ENCODE measurements at places on chromosomes 7 and 10.

DNA sequence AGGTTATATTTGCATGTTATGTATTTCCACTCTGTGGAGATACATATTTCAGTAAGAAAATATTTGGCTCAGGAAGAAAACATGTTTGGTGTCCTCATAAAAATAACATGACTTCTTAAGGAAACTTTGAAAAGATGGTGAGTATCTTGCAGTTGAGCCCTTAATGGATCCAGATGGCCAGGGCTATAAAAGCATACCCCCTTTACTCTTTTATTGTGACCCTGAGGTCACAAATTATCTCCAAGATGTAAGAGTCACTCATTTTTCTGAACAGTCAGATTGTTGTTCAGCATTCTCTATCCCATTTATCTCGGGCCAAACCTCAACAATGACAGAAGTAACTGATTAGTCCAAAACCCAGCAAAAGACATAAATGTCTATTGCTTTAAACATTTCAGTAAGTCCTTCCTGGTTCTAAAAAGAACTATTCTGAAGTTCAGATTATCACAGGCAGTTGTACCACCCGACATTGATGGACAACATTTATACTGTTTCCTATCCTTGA lies 539.4 kb downstream of the PARD3 start:
- DNase-seq: no peak

DNA sequence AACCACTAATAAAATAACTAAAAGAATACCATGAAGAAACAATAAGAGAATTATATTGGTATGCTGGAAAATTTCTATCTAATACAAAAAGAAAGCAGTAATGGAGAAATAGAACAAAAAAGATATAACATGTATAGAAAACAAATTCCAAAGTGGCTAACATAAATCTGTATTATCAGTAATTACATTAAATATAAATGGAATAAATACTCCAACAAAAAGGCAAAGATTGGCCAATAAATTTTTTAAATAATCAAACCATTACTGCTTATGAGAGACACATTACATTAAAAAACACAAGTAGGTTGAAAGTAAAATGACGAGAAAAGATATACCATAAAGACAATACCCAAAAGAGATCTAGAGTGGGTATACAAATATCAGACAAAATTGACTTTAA lies 90.0 kb downstream of the ARHGAP22 start:
- no peak for DNase-seq

DNA sequence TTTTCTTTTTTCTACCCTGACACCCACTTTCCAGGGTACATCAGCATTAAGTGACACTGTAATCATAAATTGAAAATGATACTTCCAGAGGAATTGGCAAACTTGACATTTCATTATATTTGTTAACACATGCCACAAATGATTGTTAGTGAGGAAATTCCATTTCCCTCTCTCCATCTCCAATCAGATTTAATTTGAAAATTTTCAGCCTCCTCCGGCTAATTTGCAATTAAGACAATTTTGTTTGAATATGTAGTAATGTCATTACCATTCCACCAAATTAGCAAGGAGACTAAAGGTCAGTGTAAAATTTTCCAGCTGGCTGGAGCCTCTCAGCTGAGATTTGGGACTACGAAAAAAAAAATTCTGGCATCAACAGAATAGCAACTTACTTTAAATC lies 242.7 kb downstream of the FOXP2 start:
- DNase-seq: no peak

- peak; percentile 65 for DNase-seq
Observed at GRCh38 chr10:103278862-103279298, 1.9 kb downstream of the INA start.

- DNase-seq: no peak
Observed at GRCh38 chr7:54581511-54581910, 39.3 kb downstream of the VSTM2A start.

DNA sequence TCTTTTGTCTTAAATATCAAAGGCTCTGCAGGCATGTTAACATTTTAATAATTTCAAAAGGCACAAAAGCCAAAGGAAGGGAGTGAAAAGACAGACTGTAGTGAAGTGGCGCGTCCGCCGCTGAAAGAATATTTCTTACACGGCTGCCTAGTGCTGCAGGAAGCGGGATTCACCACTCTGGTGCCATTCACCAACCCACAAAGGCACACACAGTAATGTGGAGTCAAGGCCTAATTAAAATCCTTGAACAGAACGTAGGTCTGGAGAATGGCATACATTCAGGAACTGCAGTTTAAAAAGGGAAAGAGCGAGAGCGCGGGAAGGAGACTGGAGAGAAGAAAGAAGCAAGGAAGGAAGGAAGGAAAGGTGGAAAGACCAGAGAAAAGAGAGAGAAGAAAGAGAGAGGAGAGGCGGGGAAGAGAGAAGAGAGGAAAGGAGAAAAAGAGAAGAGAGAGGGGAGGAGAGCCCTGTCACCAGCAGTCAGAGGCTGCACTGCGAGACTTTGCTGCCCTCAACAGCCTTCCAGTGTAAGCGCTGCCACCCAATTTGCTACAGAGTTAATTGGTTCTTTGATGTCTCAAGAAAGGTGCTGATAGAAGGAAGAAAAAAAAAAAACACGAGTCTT lies 554.0 kb downstream of the MDFIC start:
- DNase-seq: no peak

DNA sequence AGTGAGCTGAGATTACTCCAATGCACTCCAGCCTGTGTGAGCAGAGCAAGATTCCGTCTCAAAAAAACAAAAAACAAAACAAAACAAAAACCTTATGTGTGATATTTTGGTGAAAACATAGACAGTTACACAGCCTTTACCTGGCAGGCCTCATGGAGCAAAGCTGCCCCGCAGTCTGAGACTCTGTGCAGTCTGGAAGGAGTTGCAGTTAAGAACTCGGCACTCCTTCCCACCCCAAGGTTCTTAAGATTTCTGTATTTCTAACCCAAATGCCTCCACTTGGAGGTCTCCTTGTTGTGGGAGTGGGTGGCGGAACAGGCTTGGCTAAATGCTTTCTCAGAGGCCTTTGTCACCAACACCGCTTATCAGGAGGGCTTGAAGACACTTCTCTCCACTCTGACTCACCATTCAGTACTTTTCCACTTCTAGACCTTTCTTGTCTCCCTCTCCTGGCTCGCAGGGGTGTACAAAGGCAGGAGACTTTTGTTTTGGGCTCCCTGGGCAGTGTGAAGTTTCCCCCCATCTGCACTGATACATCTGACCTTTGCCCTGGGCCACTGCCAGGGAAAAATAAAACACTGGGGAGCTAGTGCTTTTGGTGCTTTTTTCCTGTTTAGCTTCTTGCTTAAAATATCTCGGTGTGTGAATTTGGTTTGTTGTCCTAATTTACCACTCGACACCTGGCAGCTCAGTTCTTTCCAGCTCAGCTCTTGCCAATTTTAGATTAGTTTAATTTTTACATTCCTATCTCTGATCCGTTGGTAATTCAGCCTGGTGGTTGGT lies 51.3 kb upstream of the MAGI2 start:
- no peak for DNase-seq

- no peak for DNase-seq
Observed at GRCh38 chr7:55565681-55566080, 6.6 kb downstream of the VOPP1 start.

DNA sequence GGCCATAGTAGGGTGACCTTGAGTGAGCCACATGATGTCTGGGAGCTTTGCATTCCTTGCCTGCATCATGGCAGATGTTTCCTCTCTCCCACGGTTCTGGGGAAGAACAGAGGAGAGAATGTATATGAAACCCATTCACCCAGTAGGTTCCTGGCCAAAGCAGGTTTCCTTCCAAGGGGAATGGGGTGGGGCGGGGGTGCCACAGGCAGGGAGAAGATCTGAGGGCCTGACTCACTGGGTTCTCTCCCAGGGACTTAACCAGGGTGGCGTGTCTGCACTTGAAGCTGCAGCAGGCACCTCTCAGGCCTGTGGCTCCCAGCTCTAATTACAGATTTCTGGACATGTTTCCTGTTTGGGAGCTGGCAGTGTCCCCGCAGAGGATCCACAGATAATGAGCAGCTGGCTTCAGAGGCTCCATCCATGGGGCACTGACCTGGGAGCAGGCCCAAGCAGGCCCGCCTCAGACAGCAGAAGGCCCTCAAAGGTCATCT lies 50.2 kb upstream of the ZMIZ1 start:
- DNase-seq: no peak

DNA sequence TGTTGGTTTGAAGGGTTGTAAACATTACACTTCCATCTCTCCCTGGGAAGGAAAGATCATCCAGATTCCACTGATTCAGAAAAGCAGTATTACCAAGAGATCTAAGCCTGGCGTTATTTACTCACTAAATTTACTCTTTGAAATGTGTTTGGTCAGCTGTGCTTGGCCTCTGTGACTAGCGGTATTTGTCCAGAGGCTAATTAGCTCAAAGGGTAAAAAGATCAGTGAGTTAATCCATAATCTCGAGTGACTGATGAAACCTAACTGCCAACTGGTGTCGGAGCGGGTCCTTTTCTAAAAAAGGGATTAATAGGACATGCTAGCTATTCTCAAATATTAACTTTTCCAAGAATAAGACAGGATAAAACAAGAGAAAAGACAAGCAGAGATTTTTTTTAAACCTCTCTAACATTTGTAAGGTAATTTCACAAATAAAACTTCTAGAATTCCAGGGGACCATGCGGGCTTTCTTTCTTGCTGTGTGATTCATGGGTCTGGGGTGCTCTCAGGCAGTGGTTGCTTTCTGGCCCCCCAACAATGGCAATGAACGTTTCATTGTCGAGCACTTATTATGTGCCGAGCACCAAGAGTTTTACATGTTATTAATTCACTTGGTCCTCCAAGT lies 247.3 kb upstream of the AOAH start:
- no peak for DNase-seq

DNA sequence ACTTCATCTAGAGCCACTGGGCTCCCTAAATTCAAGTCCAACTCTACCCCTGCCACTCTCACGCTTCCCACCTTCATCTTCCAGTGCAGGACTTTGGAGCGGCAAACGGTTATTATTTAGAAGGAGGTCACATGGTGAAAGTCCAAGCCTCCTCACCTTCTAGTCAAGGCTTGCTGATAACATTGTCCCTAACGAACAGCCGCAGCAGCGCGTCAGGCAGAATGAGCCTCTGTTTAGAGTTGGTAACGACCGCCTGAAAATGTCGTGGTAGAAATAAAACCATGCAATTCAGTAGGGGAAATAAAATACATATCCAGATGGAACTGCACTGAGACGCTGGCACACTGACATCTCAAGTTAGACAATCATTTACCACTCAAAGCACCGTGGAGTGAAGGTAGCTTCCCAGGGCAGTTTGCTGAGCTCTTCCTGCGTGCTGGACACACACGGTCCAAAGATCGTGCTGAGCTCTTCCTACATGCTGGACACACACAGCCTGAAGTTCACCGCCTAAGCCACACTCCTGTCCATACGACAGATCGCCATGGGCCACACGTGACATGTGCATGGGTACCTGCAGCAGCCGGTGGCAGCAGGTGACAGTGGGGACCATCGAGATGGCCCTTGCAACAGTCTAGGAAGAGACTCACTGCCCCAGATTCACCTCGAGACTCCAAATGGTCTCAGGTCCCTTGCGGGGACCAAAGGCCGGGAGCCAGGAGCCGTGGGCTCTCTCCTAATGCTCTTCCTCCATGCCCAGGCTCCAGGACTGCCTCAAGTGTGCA lies 323.5 kb downstream of the PTPRN2 start:
- DNase-seq: no peak

- DNase-seq: peak; percentile 35
Observed at GRCh38 chr7:151012911-151013347, 11.4 kb downstream of the ATG9B start.

DNA sequence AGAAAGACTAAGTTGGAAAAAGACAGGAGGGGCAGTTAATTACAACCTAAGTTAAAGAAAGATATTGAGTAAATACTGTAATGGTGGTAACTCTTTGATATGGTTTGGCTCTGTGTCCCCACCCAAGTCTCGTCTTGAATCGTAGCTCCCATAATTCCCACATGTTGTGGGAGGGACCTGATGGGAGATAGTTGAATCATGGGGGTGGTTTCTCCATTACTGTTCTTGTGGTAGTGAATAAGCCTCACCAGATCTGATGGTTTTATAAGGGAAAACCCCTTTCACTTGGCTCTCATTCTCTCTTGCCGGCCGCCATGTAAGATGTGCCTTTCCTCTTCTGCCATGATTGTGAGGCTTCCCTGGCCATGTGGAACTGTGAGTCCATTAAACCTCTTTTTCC lies 143.8 kb downstream of the GRK5 start:
- no peak for DNase-seq

GRCh38 chr7:105896407-105896911 lies 20.1 kb upstream of the ATXN7L1 start:
- DNase-seq: no peak

GRCh38 chr7:41826641-41827040 lies 123.8 kb upstream of the INHBA start:
- no peak for DNase-seq

DNA sequence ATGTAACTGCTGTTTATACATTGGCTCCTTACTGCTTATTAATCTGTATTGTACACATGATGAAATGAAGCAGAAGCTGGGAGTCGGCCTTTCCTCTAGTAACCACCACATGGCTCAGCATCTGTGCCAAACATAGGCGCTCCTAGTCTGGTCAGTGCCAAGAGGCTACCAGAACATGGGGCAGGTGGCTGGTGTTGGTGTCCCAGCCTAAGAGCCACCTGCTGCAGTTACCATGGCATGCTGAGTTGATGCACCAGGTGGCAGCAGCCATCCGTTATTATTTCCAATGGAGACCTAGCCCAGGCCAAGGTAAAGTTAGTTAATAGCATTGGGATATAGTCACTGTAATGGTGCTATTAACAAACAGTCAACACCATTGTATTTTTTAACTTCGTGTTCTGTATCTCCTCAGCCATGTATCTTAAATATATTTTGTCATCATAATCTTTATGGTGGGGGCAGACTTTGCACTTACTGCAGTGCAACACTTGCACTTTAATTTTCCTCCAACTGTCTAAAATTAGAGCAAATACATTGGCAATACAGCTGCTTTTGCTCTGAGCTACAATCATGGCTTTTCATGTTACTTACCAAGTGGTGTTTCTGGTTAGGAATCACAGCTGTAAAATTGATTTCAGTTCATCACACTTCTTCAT lies 33.1 kb downstream of the HBP1 start:
- DNase-seq: no peak

- DNase-seq: no peak
Observed at GRCh38 chr7:55028011-55028410, 9.2 kb downstream of the EGFR start.

- no peak for DNase-seq
Observed at GRCh38 chr7:112347088-112347487, 103.2 kb upstream of the IFRD1 start.

GRCh38 chr10:132709471-132709951 lies 76.4 kb downstream of the NKX6-2 start:
- DNase-seq: no peak

DNA sequence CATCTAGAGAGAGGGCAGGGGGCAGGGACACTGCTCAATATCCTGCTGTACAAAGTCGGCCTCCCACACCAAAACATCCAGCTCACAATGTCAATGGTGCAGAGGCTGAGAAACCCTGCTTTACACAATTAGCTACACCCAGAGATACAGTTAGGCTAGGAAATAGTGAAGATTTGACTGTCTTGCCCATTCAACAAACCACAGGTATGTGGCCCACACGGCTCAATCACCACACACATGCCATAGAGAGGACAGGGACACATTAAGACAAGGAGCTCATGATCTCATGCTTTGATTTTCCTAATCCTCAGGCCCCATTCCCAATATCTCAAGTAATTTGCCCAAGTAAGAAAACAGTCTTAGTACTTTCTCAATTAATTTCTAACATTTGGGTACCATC lies 110.4 kb downstream of the OSBPL3 start:
- no peak for DNase-seq

All from suppressor macrophage treated with lipopolysaccharide for 4 hours (primary cell).